Stimulated activated CD8-positive, alpha-beta memory T cell treated with anti-CD3 and anti-CD28 coated beads, Interleukin-4, amount 100 ng/mL, for 4 hours (primary cell): ENCODE measurements at places on chromosomes 6 and 20.

GRCh38 chr6:30615958-30616810 is 859 bp downstream of the PPP1R10 start:
- DNase-seq = no peak

- no peak for DNase-seq
These were observed 5.6 kb upstream of the NKAIN4 start for GRCh38 chr20:63259734-63260460.

GRCh38 chr20:58372806-58373205 is 16.2 kb upstream of the VAPB start:
- DNase-seq = no peak

DNA sequence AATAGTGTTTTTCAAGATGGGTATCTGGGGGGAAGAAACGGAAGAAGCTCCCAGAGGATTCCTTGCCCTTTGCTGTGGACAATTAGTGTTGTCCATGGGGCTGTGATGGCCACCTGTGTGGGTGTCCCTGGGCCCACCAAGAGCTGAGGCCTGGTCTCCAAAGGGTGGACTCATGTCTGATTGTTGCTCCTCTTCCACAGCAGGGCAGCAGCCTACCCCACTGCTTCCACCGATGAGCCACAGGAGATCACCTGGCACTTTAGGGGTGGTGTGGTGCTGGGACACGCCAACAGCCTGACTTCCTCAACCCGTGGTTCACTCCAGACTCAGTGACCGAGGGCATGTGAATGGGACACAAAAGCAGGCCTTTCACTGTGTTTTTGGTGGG is 25.1 kb downstream of the PRPH2 start:
- DNase-seq = no peak

- DNase-seq = no peak
These were observed 17.6 kb downstream of the GCLC start for GRCh38 chr6:53527249-53527765.

GRCh38 chr20:6956574-6956973 is 189.1 kb downstream of the BMP2 start:
- no peak for DNase-seq

DNA sequence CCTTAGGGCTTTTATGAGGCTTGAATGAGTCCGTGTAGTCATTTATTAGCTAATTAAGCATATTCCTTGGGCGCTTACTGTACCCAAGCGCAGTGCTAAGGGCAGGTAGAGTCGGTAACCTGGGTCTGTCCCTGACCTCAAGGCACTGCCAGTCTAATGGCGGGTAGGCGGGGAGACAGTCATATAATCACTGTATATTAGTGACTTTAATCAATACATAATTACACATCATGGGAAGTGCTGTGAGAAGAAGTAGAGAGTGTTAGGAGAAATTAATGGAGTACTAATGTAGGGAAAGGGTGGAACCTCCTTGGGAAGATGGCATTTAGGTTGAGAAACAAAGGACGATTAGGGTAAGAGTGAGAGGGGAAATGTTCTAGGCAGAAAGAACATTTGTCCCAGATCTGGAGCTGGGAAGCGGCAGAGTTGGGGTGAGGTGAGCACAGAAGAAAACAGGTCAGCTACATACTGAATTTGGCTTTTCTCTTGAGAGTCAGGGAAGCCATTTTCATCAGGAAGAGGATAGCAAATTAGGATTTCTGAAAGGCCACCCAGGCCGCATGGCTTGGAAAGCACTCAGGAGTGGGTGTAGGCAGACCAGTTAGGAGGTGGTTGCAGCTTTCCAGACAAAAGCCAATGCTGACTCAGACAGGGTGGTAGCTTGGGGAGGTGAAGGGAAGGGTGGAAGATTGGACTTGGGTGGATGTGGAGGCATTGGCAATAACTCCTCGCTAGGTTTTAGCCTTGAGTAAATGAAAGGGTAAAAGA is 954 bp upstream of the BLCAP start:
- no peak for DNase-seq

DNA sequence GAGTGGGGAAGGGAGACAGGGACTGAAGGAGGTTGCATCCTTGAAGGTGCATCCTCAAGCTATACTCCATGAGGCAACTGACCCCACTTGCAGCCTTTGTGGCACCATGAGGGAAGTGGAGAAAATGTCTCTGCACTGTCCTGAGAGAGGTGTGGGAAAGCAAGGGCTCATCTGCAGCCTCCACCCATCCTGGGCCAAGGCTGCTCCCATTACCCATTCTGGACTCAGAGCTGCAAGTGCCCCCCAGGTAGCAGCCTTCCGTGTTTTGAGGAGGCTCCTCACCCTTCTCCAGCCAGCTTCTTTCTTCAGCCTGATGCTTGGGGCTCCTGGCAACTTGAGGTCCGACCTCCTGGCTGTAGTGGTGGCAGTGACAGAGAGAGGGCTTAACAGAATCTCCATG is 294.6 kb downstream of the CDH26 start:
- no peak for DNase-seq
